NCI-H345 (cell line): ENCODE measurements at places on chromosomes 16 and 17.

- DNase-seq = no peak
Measured at GRCh38 chr17:64183815-64184214, 53.9 kb upstream of the ERN1 start.

- DNase-seq = no peak
Measured at GRCh38 chr17:57545731-57546342, 199.3 kb downstream of the CCDC182 start.

DNA sequence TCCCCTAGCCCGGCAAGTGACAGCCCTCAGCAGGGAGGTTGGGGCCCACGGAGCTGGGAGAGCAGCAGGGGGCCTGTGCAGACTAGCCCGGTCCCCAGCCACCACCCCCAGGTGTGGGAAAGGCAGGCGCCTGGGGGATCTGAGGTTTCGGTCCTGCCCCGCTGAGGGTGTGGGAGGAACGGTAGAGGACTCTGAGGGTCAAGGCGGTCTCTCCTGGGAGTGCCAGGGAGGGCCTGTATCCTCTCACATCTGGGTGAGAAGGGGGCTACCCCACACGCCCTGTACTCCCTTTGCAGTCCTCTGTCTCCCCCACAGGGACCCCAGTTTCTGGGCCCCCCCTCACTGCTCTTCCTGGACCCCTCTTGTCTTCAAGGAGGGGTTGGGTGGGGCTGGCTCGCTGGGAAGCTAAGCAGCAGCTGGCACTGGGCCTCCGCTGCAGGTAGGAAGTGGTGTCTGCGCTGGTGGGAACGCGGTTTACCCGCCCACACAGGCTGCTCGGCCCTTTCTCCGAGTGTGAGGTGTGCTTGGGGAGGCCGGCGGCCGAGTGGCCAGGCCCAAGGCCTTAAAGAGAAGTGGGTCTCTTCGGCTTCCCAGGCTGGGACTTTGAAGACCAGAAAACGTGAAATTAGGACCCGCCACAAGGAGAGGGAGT is 15.4 kb downstream of the CD7 start:
- no peak for DNase-seq

GRCh38 chr17:51533821-51534220 is 273.5 kb downstream of the UTP18 start:
- no peak for DNase-seq

DNA sequence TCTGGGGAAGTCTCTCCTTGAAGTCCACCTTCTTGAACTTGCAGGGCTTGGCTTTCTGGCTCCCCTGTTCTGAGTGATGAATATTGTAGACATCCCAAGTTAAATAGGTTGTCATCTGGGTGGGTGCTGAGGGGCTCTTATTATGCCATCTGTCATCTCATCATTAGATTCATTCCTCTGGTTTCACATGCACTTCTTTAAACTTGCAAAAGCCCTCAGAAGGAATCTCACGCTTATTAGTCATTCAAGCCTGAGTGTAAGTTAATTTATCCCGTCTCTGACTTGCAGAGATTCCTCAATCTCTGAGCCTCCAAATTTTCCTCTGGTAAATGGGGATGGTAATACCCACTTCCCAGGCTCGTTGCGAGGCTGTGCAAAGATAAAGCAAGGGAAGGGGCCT is 5.7 kb downstream of the MGAT5B start:
- no peak for DNase-seq

- no peak for DNase-seq
Measured at GRCh38 chr17:81957691-81958432, 3.1 kb downstream of the NOTUM start.

GRCh38 chr16:62135911-62136310 is 99.7 kb upstream of the CDH8 start:
- no peak for DNase-seq

GRCh38 chr16:57422026-57422944 is 17.7 kb downstream of the CCL17 start:
- DNase-seq = peak; percentile 0

DNA sequence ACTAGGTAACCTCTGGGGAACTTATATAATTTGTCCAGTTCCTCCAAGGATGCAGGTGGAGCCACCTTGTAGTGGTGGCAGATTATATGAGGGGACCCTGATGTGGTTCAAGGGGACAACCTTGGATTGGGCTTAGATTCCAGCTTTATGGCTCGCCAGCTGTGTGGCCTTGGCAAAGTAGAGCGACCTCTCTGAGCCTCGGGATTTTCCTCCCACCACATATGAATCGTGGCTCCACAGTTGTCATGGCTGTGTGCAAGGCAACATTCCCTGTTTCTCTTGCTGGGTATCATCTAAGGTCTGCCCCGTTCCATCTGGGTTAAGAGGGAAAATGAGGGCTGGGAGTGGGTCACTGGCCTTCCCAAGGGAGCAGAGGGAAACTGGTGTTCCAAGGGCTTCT is 104.6 kb downstream of the RAB11FIP4 start:
- DNase-seq = no peak

GRCh38 chr16:873889-874288 is 73.4 kb upstream of the GNG13 start:
- no peak for DNase-seq

GRCh38 chr16:2836646-2837508 is 6.8 kb downstream of the ZG16B start:
- no peak for DNase-seq

DNA sequence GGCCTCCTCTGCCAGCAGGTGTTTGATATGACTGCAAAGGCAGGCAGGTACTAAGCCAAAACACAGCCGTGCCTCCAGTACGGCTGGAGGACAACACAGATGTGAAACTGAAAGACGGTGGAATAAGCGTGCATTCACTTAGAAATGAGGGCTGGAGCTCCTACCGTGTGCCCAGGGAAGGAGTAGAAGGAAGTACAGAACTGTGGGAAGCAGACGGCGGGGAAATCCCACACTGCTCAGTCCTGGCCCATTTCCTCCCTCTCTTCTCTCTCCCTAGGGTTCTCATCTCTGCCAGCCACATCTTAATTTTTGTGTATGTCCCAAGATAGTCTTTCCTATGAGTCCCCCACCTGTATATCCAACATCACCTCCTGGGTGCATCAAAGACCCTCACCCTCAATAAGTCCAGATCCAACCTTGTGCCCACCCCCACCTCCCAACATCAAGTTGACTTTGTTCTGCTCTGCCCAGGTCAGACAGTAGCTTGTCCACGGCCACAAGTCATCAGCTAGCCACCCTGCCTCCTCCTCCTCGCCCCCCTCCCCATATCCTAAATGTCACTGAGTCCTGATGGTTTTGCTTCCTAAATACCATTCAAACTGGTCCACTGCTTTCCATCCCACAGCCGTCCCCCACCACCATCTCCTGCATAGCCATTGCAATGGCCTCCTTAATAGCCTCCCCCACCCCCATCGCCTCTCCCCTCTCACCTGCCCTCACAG is 77.1 kb upstream of the RPL38 start:
- no peak for DNase-seq

- DNase-seq = no peak
Measured at GRCh38 chr17:65723431-65724151, 162.1 kb upstream of the AXIN2 start.

DNA sequence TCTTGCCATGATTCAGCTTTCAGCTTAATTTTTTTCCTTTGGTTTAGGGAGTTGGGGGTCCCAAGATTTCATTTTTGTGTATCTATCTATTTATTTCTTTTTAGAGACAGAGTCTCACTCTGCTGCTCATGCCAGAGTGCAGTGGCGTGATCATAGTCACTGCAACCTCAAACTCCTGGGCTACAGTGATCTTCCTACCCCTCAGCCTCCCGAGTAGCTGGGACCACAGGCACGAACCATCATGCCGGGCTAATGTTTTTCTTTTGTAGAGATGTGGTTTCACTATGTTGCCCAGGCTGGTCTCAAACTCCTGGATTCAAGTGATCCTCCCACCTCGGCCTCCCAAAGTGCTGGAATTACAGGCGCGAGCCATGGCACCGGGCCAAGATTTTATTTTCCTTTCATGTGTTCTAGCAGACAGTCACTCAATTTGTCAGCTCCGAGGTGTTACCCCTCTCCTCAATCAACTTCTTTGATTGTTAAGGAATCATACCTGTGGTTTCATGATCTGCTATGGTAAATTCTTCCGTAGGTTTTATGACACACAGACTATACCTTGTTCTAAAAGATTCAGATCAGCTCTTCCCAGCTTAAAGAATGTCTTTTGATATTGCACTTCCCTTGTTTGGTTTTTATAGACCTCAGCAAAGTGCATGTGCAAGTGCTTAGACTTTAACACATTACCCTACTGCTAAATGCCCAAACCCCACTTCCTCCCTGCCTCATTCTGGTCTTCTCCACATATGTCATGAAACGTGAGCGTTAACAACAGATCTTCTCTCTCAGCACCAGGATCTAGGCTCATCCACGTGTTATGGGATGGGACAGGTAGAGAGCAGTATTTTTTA is 13.0 kb downstream of the UNC45B start:
- no peak for DNase-seq
